Stimulated activated CD8-positive, alpha-beta memory T cell treated with anti-CD3 and anti-CD28 coated beads, Interleukin-7, amount 100 ng/mL, for 4 hours (primary cell): ENCODE measurements at places on chromosomes 1 and 21.

DNA sequence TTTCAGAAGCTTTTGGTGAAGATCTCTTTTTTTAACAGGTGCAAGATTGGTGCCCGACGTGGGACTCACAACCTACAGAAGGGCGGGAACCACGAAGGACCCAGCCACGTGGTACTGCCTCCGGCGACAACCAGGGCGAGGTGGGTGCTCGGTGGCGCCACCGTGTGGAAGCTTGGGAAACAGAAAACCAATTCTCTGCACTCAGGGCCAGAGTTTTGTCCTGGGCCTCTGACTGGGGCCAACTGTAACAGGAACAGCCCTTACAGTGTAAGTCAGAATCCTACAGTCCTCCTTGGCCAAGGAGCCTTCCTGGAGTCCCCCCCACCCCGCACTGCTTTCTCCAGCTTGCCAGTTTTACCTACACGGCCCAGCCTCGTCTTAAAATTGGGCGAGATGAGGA is 11.6 kb upstream of the S100A7A start:
- peak; percentile 11 for DNase-seq

GRCh38 chr1:87178441-87178840 is 150.2 kb upstream of the LMO4 start:
- no peak for DNase-seq

GRCh38 chr1:221200464-221200863 is 321.2 kb downstream of the HLX start:
- no peak for DNase-seq

GRCh38 chr1:23174426-23175110 is 5.9 kb upstream of the LUZP1 start:
- DNase-seq, result no peak

- no peak for DNase-seq
Measured at GRCh38 chr1:24127134-24127800, 15.3 kb upstream of the MYOM3 start.

- no peak for DNase-seq
Measured at GRCh38 chr1:53349968-53350852, 22.3 kb upstream of the LRP8 start.

GRCh38 chr1:173562813-173563212 is 40.1 kb downstream of the SLC9C2 start:
- DNase-seq, result no peak

DNA sequence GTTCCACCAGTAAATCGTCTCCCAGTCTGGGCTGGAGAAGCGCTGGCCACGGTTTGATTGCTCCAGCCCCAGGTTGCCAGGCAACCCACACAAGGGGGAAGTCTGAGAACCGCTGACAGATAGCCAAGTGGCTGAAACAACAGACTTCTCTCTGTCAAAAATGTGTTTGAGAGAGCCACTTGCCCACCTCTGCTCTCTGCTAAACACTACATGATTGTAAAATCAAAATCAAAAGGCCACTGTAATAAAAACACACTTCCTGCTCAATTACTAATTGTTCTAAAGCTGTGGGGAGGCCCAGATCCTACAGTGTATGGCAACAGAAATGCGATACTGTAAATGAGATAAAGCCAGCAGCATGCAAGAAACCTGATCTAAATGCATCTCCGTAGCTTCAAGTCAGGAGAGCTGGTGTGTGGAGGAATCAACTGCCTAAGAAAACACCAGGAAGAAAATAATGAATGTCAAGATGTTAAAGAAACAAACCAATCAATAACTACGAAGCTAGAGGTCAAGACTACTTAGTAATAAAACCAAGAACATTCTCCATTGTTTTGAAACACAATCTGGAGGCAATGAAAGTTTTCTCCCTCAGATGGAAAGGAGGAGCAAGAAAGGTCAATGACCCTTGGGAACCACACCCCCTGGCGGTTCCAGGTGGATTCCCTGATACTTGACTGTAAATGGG is 121.2 kb downstream of the SLC45A1 start:
- no peak for DNase-seq

- DNase-seq, result no peak
Measured at GRCh38 chr1:182255494-182255893, 136.1 kb downstream of the GLUL start.

DNA sequence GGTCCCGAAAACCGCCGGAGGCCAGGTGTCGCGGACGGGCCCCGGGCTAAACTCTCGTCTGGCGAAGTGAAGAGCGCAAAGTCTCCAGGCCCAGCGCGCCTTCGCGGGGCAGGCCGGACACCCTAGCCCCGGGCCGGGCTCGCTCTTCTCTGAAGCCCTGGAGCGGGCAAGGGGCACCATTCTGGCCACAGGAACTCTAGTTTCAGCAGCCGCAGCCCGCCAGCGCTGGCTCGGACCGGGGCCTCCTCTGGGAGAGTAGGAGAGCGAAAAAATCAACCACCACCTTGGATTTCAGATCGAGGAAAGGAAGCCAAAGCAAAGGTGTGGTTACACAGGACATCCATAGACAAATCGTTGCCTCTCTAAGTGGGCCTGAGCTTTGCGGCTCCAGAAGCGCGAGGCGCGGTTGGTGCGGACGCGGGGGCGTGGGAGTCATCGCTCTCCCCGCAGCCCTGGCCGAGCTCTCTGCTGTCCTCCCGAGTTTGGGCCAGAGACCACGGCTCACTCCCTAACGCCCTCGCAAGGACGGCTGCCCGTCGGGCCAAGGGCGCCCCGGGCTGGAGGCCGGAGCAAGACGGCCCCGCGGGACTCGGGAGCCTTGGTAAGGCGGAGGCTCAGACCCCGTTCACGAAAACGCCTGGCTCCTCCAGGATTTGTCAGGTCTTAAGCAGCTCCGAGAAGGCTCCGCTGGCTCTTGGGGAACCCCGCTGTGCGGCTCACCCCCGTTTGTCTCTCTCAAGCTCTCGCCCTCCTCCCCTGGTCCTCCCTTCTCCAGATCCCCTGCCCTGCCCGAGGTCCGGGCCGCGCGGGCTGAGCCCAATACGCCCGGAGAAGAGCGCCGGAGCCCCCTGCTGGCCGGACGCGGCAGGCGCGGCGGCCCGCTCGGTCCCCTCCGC is 132.9 kb upstream of the DPYD start:
- peak; percentile 28 for DNase-seq

DNA sequence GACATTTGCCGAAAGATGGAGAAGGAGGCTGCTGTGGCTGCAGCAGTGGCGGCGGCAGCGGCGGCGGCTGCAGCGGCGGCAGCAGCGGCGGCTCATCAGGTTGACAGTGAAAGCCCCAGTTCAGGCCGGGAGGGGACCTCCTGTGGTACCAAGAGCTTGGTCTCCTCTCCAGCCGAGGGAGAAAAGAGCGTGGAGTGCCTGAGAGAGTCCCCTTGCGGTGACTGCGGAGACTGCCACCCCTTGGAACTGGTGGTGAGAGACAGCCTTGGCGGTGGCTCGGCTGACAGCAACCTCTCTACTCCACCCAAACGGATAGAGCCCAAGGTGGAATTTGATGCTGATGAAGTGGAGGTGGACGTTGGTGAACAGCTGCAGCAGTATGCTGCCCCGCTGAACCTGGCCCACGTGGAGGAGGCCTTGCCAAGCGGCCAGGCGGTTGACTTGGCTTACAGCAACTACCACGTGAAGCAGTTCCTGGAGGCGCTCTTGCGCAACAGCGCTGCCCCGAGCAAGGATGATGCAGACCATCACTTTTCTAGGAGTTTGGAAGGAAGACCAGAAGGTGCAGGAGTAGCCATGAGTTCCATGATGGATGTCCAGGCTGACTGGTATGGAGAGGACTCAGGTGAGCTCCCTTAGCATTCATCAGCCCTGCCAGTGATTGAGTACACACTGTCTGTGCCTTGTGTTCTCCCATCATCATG is 6.3 kb downstream of the ZBTB8B start:
- no peak for DNase-seq

DNA sequence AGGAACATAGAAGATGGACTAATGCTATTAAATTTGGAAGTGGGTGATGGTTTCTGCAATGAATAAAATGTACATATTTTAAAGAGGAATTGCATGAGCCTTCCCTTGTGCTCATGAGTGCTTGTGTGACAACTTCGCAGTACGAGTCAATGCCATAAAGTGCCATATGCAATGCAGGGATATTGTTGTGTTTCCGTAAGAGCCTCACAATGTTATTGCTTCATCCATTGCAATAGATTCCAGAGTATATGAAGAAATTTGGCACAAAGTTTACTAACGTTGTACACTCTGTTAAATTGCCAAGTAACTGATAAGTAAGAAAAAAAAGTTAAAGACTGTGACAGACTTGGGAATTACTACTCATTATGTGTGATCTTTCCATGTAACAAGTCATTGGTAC is 22.3 kb downstream of the BTG3 start:
- no peak for DNase-seq

DNA sequence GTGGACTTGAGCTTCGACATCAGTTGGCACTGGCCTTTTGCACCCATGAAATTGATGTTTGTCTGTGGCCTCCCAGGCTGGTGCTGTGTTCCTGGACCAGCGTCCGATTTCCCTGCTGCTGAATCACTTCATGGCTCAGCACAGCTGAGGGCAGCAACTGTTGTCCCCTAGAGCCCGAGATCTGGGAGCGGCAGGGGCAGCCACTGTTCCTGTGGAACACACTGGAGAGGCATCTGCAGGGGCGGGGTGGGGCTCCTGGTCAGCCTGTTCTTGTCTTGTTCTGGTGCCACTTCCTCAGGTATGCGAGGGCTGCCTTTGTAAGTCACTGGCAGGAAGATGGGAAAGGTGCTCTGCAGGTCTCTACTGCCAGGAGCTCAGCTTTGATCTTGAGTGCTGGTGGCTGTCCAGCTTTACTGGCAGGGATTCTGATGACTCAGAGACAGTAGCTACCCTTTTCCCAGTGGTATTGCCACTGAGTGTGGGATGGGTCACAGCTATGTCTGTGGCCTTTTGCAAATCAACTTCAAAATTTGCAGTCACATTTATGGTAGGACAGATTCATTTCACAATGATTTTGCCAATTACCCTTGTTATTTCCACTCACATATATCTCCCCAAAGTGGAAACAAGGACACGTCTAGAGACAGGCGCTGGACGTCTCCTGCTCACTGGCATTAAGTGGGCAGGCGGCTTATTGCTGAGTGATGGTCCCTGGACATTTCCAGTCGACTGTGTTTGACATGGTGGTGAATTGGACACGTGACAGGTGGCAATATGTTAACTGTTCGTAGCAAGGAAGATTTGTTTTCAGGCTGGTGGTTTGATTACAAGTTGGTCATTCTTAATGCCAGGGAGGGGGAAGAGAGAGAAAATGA is 15.3 kb downstream of the AGPAT3 start:
- no peak for DNase-seq

DNA sequence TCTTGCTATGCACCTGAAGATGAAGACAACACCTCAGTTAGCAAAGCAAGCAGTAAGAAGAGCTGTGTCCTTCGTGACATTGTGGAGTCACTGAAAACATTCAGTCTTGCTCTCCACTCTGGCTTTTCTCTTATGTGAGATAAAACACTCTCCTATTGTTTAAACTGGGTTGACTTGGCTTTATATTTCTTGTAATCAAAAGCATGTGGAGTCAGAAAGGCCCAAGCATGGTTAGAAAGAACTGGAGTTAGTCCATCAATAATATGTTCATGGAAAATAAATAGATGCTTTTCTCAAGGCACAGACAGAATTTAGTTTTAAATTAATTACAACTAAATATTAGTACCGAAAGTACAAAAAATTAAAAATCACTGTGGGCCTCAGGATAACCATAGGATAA is 61.7 kb downstream of the UBE2U start:
- DNase-seq, result no peak

DNA sequence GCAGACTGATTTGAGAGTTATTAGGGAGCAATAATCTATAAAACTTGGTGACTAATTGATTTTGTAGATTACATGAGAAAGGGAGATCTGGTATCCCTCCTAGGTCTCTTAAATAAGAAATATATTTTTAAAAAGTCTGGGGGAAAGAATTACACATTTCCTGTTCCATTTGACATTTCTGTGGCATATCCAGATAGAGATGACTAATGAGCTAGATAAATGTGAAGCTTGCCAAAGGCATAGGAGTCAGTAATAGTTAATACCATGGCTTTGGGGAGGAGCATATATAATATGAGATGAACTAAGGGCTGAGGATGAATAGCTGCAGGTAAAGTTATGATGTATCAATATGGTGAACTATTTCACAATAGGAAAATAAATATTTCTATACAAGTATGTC is 663.7 kb downstream of the PTPRC start:
- DNase-seq, result no peak

GRCh38 chr1:8448911-8449661 is 131.2 kb downstream of the SLC45A1 start:
- DNase-seq, result no peak

GRCh38 chr1:153932156-153933131 is 9.7 kb upstream of the GATAD2B start:
- no peak for DNase-seq

GRCh38 chr21:25759573-25759972 is 24.8 kb downstream of the GABPA start:
- DNase-seq, result no peak

DNA sequence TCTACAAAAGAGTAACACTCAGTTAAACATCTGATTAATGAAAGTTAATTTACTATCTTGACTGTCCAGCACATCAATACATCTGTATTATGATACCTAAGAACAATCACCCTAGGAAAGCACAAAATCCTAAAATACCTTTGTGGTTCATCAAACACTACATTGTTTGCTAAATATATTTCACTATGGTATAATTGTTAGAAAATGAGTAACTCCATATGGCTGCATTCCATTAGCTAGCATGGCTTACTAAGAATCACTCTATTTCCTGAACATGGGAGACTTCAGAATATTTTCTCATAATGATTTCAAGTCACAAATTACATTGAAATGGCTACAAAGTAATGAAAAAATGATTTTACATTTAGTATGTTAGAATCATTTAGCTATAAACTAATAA is 12.5 kb downstream of the TRMT1L start:
- DNase-seq, result no peak

DNA sequence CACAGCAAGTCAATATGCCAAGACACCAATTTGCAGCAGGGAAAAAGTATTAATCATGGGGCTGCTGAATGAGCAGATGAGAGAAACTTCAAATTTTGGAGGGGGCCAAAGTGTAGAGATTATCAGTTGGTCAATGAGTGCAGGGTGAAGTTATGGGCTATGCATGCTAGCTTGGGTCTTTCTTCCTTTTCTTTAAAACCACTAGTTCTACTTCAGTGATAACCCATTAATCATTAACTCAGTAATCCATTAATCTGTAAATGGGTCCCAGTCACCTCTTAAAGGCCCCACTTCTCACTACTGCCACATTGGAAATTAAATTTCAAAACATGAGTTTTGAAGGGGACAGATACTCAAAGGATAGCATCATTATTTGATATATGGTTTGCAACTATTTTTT is 688.6 kb upstream of the ADGRL4 start:
- no peak for DNase-seq

GRCh38 chr1:101440485-101440884 is 203.7 kb downstream of the S1PR1 start:
- no peak for DNase-seq

DNA sequence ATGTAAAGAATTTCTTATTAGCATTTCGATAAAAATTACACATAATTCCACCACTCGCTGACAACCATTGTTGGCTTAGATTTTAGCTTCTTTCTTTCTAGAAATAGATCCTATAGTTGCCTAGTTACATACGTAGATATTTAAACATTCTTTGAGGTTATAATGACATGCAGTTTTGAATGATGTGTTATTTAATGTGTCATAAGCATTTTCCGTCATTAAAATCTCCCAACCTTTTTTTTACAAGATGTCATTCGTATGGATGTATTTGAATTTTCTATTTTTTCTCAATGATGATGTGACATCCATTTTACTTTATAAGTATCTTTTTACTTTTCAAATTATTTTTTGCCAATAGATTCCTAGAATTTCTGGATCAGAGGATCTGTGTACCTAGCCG is 44.7 kb downstream of the SLC37A1 start:
- DNase-seq, result no peak

- no peak for DNase-seq
Measured at GRCh38 chr1:217891966-217892365, 260.8 kb downstream of the SPATA17 start.
